ENCODE measurements at places on chromosomes 3 and 15.
A peak's percentile ranks its signal among the peaks of the same experiment; 100 is the strongest.

DNA sequence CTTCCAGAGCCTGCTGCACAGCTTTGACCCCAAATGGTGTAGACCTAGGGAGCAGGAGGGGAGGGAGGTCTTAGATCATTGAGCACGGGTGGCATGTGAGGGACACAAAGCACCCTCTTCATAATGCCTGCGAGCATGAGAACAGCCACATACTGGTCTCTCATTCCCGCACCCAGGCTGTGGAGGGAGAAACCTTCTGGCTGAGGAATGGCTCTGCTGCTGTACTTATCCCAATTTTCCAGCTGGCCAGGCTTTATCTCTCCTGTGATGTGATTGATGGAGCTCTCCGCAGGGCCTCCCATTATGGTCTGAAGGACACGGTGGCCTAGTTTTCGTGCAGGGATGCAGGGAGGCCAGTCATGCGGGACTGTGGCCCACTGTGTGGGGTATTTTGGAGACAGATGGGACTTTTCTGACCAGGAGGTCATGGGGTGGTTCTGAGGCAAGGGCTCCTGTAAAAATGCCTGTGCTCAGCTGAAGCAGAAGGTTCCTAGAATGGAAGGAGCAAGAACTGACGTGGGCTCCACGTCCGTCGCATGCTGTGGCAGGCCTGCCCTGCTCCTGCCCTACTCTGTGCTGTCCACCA is 251.5 kb downstream of the PLCL2 start:
- DNase-seq: no peak

DNA sequence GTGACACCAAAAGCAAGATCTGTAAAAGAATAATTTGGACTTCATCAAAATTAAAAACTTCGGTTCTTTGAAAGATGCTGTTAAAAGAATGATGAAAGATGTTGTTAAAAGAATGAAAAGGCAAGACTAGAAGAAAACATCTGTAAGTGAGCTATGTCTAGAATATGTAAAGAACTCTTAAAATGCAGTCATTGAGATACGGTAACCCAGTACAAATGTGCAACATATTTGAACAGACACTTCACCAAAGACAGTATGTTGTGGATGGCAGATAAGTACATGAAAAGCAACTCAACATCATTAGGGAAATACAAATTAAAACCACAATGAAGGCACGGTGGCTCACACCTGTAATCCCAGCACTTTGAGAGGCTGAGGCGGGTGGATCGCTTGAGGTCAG is 139.5 kb downstream of the LRIG1 start:
- DNase-seq: no peak

- no peak for DNase-seq
Observed at GRCh38 chr15:62847900-62848489, 194.6 kb upstream of the TPM1 start.

- DNase-seq: no peak
Observed at GRCh38 chr15:66050264-66050663, 181.0 kb downstream of the RAB11A start.

DNA sequence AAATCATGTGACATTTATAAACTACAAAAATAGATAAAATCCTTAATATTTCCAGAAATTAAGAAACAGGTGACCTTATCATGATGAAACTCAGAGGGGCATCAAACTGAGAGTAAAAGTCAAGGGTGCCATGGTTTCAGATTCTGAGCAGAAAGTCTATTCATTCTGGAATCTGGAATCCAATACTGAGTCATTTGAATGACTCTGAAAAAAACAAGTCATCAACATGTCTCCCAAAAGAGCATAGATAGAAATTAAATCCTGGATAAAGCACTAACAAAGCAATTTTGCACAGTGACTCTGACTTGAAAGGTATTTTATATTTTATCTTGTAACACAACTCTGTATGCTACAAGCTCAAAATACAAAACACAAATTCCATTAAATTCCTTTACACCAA is 23.4 kb downstream of the STAC start:
- no peak for DNase-seq

DNA sequence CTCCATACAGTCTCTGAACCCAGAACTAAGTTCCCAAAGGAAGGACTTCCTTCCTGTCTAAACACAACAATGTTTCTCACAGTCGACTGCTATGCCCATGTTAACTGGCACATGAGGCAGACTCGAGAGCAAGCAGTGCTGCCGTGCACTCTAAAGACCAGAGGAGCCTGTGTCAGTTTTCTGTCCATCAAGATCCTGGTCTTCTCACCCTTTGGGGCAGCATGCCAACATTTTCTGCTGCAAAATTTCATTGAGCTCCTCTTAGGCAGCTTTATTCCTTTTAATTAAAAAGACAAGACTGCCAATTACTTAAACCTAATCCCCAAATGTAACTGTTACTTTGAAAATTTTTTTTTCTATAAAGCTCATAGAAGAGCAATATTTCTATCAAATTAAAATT is 205.1 kb downstream of the GAP43 start:
- DNase-seq: no peak

DNA sequence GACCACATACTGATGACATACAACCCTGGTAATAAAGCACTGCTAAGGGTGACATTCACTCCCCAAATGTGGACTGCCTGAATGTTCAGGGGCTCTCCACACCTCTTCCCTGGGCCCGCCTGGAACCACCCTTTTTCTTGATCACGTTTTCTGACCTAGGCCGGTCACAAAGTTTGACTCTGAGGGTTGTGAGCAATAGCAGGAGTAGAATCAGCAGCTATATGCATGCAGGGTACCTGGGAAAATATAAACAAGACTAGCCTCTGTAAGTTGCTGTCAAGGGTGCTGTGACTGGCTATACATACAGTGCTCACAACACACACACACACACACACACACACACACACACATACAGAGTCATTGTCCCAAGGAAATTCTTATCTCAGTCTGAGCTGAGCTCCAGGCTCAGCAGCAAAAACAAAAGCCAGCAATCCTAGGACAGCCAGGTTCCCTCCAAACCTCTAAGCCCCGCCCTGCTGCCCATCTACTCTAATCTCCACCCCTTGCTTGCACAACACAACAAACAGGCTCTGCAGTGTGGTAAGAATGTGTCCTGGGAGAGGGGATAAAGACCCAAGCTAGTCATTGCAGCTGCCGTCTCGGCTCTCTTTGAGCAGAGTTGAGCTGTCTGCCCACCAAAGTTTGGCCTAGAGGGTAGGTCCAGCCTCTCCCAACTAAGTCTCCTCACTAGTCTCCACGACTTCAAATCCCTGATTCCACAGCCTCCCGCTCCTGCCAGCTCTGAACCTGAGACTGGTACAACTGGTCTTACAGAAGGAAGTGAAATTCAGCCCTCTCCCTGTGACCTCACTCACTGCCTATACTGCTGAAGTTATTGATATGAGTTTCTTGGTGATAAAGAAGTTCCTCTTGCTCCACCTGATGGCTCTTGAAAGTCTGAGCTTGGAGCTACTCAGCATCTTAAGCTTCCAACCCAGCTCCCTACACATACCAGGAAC is 2.2 kb downstream of the BMF start:
- DNase-seq: peak; percentile 46

- no peak for DNase-seq
Observed at GRCh38 chr15:57516327-57517029, 75.2 kb upstream of the MYZAP start.

- DNase-seq: no peak
Observed at GRCh38 chr15:35319354-35319753, 226.6 kb downstream of the DPH6 start.

GRCh38 chr3:23590424-23591273 is 215.1 kb upstream of the UBE2E1 start:
- DNase-seq: no peak

- DNase-seq: no peak
Observed at GRCh38 chr15:68576235-68576892, 2.4 kb upstream of the CORO2B start.

DNA sequence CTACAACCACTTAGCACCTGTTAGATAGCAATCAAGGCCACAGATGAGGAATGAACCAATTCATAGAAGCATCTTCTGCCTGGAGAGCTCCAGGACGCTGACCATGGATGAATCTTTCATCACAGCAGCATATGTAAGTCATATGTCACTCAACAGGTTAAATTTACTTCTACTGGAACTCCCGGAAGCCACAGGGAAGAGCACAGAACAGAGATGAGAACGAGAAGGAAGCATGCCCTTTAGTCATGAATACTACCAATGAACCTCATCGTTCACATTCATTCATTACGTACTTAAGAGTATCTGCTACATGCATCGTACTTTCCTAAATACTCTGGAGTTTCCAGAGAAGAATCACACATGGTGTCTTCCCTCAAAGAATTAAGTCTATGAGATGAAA is 192.8 kb downstream of the STT3B start:
- DNase-seq: no peak

DNA sequence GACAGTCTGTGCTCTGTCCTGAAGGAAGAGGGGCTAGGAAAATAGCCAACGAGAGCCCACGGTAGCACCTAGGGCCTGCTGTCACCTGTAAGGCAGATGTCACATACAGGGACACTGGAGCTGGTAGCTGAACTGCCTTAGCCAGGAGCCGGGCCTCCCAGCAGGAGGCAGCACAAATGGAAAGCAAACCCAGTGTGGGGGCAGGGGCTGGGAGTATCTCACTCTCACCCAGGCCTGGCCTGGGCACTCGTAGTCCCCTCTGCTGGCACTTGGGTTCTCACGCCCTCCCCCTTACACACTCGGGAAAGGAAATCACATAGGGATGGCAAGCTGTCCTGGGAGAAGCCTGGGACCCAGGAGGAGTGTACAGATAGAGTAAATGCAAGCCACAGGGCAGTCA is 173.1 kb upstream of the CHRNA7 start:
- no peak for DNase-seq

GRCh38 chr3:42079701-42080452 is 11.3 kb upstream of the TRAK1 start:
- no peak for DNase-seq

DNA sequence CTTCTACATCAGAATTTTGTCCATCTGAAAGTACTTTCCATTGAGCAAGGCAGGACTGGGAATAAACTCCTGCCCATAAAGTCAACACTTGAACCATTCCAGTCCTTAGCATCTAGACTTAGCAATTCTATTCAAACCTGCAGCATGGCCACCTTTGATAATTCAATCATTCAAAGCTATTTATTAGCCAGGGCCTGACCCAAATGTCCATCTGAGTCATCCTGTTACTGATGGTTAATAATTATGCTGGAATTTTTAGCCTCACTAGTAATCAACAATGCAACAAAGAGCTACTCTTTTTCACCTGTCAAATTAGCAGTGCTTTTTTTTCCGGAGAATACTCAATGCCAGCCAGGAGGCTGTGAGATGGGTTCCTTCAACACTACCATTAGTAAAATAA is 72.7 kb upstream of the SNRK start:
- DNase-seq: no peak

DNA sequence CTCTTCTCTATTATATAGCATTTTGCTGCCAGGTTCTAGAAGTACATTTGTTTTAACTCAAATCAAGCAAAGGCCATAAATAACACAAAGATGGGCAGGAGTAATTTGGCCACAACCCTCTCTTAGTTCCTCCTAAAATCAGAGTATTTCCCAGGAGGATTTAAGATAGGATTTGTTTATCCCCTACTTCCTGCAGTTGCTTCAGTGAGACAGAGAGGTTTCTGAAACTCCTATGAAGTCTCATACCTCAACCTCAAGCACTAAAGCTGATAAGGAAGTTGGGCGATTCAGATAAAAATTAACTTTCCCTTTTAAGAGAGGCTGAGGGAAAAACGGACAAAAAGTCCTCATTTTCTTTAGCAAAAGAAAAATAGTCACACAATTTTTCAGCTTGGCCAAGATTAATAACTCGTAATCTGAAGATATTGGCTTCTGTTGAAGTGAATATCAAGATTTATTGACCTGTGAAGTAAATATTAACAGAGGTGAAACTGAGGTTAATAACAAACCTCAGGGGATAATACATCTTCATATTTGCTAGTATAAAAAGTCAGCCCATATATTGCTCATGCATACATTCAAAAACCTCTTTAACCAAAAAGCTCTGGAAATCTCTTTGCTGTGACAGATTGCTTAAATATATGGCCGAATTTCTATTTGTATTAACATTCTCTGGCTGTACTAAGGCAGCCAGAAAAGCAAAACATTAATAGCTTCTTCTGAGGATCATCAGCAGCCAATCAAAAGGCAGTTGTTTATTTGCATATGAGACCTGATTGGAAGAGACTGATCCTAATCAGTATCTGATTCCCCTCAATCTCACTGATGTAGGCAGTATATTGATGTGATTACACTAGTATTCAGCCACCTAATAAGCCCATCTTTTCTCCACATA is 90.6 kb upstream of the GADL1 start:
- DNase-seq: no peak

- DNase-seq: no peak
Observed at GRCh38 chr3:149393345-149394160, 16.1 kb upstream of the TM4SF1 start.

DNA sequence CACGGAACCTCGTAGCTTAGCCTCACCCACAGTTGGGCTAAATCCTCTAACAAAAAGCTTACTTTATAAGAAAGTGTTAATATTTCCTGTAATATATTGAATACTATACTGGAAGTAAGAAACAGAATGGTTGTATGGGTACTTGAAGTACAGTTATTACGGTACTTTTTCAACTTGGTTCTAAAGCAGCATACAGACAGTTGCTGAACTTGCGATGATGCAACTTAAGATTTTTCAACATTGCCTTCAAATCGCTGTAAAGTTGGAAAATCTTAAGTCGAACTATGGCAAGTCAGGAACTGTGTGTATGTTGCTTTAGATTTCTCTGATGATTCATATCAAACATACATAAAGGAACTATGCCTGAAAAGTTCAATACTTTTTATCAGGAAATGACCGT is 204.4 kb upstream of the C2CD4B start:
- DNase-seq: no peak

GRCh38 chr3:169811631-169812331 is 889 bp upstream of the LRRIQ4 start:
- peak; percentile 21 for DNase-seq

GRCh38 chr3:31639828-31640227 is 107.1 kb downstream of the STT3B start:
- no peak for DNase-seq

DNA sequence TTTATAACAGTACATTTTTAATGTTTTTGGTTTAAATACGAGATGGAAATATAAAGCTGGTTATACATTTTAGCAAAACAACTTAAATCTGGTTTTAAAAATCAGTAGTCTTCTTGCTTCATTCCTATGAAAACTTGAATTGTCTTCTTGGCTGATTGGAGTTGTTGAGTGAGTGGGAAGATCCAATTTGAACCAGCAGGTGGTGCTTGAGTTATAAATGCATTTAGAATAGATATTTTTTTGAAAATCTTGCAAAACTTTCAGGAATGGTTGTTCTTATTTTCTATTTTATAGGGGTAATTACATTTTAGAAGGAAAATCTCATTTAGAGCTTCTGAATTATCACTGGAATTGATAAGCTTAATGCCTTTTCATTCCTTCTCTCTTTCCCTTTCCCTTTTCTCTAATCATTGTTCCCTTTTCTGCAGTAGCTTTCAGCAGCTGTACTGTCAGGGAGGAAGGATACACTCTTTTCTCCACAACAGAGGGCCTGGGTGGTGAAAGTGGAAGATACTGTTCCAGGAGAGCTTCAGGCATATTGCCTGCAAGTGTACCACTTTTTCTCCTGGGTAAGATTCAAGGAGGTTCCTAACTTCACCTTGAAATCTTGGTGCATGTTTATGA is 335.6 kb downstream of the NLGN1 start:
- DNase-seq: no peak
